ENCODE measurements at places on chromosomes 11 and 22.

DNA sequence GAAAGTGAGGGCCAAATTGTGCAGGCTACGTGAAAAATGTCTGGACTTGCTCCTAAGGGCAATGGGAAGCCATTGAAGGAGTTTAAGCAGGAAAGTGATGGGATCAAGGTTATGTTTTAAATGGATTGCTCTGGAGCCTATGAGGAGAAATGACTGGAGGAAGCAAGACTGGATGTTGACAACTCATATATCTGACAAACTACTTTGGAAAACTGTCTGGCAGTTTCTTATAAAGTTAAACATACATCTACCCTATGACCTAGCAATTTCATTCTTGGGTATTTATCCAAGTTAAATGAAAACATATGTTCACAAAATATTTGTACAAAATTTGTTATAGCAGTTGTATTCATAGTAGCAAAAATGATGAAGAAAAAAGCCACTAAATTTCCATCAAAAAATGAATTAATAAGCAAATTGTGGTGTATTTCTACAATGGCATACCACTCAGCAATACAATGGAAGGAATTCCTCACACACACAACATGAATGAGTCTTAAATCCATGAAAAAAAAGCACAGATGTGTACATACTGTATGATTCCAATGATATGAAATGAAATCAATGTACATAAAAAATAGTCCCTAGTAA is 24.1 kb downstream of the FZD4 start:
- no peak for DNase-seq

DNA sequence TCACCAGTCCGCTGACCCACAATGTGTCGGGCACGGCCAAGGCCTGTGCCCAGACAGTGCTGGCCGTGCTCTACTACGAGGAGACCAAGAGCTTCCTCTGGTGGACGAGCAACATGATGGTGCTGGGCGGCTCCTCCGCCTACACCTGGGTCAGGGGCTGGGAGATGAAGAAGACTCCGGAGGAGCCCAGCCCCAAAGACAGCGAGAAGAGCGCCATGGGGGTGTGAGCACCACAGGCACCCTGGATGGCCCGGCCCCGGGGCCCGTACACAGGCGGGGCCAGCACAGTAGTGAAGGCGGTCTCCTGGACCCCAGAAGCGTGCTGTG is 6.1 kb downstream of the SLC35C1 start:
- DNase-seq, result no peak

- no peak for DNase-seq
These were observed 52.0 kb upstream of the MMP13 start for GRCh38 chr11:103007521-103007920.

- no peak for DNase-seq
These were observed 41.1 kb downstream of the TP53I11 start for GRCh38 chr11:44909557-44909956.

- DNase-seq, result peak; percentile 69
These were observed 2.0 kb downstream of the MYH9 start for GRCh38 chr22:36385491-36386350.

- no peak for DNase-seq
These were observed 16.9 kb downstream of the MYO7A start for GRCh38 chr11:77144857-77145428.

DNA sequence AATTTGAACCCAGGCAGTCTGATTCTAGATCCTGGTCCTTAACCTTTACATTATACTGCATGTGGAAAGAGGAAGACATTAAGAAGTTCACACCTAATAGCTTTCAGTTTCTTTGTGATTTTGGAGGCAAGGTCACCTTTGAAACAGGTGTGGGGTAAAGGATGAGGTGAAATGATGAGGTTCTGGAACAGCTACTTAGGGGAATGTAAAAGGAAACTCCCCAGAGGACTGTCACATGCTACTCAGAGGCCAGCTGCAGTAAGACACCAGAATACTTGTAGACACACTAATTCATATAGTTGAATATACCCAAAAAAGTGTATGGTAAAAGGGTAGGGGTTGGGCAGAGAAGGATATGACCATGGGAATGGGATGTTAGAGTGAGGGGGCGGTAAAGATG is 5.4 kb downstream of the APIP start:
- DNase-seq, result no peak

DNA sequence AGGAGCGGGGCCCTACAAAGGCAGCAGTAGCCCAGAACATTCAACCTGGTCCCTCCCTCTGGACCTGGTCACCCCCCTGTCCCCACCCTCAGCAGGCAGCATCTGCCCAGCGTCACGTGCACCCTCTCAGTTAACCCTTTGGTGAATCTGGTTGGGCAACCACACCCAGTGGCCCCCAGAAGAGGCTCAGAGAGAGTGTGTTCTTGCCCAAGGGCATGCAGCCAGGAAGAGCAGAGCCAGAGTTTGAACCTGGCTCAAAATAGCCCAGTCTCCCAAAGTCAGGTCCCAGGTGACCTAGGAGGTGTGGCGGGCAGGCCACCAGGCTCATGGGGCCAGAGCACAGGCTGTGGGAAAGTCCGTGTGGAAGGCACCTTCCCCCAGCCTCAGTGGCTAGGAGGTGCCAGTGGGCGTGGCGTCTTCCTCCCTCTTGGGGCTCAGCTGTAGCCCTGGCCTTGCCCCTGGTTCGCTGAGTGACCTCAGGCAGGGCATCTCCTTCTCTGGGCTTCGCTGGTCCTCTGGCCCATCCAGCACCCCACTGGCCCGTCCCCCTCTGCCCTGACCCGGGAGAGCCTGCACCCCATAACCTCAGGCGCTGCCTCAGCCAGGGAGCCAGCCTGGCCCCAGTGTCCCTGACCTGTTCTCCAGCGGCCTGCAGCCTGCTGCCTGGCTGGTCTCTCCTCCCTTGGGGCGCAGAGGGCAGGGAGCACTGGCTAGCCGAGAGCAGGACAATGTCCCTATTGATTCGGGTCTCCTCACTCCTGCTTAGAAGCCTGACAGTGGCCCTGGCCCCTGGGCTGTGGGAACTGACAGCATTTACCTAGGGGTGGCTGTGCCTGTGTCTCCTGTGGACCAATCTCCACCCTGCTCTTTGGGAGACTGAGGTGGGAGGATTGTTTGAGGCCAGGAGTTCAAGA is 7.0 kb downstream of the ALDH3B1 start:
- DNase-seq, result no peak

DNA sequence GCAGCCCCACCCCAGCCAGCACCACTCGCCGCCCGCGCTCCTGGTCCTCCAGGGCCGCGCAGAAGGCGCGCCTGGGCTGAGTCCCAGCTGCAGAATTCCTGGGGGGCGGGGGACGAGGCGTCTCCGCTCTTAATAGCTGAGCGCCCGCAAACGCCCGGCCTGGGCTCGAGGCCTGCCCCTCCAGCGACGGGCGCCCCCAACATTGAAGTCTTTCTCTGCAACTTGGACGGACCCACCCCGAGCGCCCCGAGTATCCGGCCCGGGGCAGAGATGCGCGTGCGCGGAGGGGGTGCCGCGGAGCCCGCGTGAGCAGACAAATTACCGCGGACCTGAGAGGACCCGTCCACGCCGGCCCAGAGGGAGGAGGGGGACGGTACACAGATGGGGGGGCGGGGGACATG is 6.7 kb upstream of the SYT7 start:
- DNase-seq, result peak; percentile 45

DNA sequence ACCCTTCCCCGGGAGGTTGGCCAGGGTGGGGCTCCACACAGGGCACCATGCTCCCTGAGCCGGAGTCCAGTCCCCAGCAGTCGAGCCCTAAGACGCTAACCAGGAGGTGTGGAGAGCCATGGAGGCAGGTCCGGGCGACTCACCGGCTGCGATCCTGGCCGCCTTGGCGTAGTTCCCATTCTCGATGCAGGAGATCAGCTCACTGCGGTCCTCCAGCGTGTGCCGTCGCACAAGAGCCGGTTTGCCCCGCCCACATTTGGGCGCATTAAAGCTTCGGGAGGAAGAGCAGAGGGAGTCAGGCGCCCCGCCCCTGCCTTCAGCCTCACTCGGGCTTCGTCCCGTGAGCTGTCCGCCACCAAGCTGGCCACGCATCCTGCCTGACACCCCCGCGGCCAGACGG is 50.8 kb downstream of the BRD1 start:
- no peak for DNase-seq

DNA sequence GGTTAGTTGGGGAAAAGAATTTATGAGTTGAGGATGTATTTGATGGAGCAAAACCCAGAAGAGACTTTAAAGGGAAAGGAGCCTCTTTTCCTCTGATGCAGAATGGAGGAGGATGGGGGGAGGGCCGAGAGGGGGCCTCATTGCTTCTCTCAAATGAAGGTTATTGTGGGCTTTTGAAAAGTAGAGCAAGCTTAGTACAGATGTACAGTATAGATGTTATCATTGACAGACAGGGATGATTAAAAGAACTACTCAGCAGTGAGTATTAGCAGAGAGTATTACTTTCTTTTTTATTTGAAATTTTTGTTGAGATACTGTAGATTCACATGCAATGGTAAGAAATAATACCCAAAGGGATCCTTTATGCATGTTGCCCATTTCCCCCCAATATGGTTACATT is 98.1 kb downstream of the TEAD1 start:
- no peak for DNase-seq

DNA sequence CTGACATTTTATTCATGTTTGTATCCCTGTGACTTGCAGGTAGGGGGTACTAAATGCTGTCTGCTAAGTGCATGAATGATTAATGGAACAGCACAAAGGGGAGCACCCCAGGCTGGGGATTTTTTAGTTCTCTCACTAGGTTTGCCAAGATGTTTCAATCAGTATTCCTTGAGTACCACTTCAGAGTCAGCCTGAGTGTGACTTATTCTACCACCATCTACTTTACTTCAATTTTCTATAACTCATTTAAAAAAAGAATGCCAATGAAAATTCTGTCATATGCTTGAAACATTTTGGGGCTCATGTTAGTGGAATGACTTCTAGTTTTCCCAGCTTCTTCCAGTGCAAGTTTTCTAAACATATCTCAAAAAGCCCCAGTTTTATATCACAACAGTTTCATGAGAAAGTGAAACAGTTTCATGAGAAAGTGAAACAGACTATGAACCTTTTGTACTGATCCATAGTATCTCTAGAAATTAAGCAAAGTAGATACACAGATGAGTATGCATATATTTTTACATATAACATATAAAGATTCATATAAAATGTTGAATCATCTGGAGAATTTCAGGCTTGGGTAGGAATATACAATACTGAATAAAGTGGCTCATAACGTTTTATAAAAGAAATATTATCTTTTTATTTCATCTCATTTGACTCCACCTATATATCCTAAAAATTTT is 252.4 kb downstream of the GRM5 start:
- no peak for DNase-seq

GRCh38 chr11:133198438-133198837 is 333.9 kb downstream of the OPCML start:
- DNase-seq, result no peak

DNA sequence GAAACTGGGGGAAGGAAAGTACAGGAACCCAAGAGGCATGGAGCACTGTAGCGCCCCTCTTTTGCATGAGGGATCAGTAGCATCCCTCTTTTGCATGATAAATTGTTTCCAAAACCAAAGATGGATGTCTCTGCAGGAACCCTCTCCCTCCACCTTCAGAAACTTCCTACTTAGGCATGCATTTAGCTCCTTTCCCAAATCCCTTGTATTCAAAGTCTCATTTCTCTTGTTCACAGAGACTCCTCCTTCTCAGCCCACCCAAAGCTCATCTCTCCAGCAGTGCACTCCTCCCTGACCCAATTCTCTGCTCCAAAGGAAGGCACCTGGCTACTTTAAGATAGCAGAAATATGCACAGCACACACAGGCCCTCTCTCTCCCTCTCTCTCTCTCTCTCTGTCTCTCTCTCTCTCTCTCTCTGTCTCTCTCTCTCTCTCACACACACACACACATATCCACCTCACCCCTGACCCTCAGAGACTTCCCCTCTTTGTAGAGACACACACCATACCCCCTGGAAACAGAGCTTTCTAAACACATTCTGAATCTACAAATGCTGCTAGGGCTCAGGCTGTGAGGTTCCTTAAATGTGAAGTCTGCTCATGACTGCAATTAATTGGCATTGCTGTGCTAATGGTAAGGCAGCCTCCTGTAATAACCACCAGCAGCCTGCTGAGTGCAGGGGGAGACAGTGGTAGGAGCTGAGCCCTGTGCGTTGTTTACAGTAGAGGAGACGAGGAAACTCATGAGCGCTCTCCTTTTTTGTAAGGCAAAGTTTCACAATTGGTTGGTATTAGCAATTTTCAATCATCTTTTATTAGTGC is 519.6 kb downstream of the NTM start:
- DNase-seq, result no peak

DNA sequence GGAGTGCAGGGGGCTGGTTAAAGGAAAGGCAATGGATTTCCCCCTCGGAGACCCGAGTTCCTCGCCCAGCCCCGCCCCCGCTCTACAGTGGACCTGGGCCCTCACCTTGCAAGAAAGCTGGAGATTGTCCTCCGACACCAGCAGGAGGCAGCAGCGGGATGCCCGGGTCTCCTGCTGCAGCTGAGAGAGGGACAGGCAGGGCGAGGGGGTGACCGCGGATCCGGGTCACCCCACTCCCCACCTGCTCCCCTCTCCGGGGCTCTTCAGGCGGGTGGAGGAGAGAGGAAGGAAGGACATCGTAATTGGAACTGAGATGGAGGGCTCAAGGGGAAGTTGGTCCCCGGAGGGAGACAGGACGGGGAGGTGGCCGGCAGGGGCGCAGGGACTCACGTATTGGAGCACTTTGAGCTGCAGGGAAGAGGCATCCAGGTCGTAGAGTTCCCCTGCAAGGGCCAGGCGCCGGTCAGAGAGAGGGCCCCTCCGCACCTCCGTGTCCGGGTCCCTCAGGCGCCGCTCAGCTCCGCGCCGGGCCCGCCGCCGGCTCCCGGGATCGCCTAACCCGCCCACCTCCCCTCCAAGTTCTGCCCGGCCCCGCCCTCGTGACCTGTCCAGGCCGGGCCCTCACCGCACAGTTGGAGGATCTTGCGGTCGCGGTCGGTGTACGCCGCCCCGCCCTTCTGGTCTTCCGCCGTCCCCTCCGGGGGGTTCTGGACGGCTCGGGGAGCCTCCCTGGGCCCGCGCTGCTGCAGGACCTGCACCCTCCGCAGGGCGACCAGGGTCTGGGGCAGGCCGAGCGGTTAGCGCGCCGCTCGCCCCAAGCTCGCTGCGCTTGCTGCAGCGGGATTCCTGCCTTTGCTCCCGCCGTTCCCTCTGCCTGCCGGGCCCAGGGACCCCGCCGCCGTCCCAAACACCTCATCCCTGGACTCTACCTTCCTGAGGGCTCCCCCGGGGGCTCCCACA is 84.1 kb downstream of the PDE2A start:
- peak; percentile 56 for DNase-seq

DNA sequence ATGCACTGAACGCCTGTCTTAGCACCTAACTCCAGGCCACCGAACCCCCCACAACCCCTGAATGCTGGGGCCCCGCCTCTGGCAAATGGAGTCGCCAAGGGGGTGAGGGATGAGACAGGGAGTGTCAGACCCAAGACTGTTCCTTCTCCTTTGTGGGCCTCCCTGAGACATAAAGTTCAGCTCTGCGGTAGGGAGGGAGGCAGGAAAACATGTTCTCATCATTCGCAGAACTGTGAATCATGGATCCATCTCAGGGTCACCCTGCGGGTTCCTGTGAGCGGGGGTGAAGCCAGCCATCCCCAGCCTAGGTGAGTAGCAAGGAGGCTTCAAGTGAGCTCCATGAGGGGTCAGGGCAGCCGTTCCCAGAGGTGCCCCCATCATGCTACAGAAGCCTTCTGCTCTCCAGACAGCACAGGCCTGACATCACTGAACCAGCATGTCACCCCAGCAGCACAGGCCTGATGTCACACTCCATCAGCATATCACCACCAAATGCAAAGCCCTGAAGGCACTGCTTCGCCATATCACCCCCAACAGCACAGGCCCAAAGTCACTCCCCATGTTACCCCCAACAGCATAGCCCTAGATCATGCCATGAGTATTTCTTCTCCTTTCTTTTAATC is 27.2 kb downstream of the TMPRSS6 start:
- DNase-seq, result no peak
